GM18507 (cell line): ENCODE measurements at places on chromosomes 12 and 14.

DNA sequence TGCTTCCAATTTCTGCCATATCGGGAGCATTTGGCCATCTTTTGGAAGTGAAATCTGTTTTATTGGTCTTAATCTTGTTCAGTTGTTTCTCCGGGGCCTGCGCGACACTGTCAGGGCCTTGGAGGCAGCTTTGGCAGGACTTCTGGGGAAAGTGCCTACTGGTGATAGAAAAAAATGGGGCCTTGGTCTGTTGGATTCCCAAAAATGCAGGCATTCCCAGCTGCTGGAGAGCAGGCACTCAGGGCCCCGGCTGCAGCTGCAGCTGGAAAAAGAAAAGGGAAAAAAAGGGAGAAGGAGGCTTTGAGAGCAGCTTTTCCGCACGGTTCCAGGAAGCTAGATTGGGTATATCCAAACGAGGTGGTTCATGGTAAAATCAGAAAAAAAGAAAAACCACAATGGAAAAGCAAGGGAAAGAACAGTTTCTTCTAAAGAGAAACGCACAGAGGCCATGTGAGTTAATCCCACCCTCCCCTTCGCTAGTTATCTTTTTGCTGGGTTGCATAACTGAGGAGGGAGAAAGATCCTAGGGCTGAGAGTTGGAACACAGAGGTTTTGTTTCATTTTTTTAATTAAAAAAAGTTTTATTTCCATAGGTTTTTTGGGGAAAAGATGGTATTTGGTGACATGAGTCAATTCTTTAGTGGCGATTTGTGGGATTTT lies 134.7 kb upstream of the RFLNA start:
- DNase-seq: no peak

DNA sequence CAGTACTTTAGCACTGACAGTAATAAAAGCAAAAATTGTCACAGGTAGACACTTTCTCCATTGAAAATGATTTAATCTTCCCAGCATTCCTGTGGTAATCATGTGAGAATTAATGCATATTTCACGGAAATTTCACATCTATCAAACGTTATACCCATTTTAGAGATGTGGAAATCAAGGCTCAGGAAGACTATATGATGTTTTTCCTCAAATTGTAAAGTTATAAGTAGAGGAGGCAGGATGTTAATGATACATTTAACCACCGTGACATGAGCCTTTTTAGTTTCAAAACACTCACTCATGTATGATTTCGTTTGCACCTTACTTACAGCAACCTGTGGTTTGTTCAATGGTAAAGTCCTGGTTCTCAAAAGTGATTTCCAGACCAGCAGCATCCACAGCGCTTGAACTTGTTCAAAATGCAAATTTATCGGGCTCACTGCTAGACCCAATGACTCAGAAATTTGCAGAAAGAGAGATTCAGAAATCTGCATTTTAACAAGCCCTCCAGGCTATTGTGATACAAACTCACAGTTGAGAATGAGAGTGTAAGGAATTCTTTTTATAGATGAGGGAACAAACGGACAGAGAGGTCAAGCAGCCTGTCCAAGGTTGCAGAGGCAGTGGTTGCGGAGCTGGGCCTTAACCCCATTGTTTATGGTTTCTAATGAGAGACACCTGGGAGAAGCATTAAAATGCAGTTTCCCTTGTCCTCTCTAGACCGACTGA lies 654.8 kb upstream of the TBX3 start:
- no peak for DNase-seq

DNA sequence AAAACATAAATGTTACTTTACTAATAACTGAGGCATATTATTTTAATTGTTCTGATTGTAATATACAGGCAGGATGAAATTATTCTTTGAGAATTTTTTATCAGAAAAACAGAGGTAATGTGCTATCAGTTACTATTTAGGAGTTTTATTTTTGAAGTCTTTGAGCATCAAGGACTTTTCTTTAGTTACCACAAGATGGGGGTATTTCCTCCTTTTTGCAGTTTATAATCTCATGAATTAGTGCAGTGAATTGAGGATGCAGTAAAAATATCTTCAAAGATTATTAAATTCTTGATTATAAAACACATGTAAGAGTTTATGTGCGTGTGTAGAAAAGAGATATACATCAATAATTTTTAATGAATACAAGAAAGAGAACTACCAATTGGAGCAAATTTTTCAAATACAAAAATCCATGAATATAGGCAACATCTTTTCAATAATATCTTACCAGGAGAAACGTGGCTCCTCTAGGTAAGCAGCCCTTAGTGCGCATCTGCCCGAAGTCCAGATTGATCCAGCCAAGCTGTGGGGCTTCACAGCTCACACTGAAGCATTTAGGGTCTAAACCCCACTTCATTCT lies 71.6 kb downstream of the ERGIC2 start:
- DNase-seq: no peak

- no peak for DNase-seq
Measured at GRCh38 chr14:35405304-35405996, 901 bp upstream of the NFKBIA start.

GRCh38 chr12:121005346-121005815 lies 10.9 kb downstream of the C12orf43 start:
- no peak for DNase-seq

DNA sequence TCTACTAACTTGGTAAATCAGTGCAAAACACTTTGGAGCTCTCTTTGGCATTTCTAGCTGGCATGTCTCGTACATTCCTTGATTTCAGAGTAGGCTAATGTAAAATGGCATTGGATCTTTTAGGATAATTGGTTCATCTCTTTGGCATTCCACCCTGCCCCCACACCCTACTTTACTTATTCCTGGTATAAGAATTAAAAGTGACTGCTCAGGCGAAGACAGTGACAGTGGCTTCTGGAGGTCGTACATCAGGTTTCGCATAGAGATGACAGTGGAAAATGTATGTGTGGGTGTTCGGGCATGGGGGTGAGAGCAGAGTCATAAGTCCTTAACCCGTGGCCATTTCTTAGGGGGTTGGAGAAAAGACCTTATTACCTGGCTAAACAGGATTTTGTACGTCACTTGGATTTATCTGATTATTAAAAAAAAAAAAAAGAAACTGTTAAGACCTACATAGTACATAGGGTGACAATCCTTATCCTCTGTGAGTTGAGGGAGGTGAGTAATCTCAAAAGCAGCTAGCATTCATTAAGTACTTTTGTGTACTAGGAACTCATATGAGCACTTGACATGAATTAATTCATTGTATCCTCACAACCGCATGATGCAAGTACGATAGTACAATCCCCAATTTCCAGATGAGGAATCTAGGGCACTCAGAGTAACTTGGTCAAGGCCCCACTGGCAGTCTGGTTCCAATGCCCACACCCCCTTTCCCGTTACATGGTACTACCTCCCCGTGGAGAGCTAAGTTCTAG lies 22.4 kb upstream of the KCNK13 start:
- DNase-seq: no peak

DNA sequence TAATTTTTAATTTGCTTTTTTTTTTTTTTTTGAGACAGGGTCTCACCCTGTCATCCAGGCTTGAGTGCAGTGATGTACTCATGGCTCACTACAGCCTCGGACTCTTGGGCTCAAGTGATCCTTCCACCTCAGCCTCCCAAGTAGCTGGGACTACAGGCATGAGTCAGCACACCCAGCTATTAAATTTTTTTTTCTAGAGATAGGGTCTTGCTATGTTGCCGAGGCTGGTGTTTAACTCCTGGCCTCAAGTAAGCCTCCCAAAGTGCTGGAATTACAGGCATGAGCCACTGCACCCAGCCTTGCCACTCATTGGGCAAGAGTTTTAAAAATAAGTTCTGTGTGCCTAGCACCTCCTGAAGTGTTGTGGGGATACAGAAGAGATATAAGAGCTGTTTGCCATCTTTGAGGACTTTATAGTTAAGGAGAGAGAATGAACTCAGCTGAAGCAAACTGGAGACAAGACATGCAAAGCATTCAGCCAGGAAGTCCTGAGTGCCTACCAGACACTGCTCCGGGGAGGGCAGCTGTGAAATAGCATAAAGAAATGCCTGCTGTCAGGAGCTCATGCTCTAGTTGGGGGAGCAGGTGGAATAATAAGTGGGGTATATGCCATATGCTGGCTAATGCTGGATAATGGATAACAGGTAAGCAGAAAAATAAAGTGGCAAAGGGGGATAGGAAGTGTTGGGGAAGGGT lies 15.0 kb upstream of the EMP1 start:
- DNase-seq: no peak

- DNase-seq: no peak
Measured at GRCh38 chr14:62662811-62663455, 382.3 kb downstream of the KCNH5 start.

DNA sequence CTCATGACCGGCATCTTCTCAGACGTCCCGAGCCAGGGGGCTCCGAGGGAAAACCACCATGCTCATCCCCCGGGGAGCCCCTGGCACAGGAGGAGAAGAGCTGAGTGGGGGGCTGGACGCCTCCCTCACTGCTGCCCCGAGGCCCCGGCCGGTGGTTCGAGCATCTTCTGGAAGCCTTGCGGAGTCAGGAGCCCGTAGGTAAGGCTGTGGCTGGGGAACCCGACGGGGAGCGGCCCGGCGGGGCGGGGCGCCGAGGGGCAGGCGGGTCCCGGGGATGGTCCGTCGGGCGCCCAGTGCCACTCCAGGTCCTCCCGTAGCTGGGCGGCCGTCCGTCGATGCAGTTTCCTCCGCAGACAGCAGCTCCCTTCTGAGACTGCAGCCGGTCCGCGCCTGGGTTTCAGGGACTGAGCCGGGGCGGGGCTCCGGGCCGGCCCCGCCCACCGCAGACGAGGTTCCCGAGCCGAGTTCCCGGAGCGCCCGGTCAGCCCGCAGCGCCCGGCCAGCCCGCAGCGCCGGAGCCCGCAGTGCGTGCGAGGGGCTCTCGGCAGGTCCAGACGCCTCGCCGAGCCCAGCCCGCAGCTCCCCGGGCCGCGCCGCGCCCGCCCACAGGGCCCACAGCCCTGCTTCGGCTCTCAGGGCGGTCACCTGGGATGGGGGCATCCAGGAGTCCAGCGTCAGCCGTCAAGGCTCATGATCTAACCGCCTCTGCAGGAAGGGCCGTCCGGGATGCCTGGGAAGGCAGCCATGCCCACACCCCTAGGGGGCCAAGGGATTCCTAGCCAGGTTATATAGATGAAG lies at the start of gene PGF:
Gene PGF (minus strand): TSS at position 369 of the 798 bp plus-strand sequence. CDS start 355 bp downstream, at position 14.
- no peak for DNase-seq

DNA sequence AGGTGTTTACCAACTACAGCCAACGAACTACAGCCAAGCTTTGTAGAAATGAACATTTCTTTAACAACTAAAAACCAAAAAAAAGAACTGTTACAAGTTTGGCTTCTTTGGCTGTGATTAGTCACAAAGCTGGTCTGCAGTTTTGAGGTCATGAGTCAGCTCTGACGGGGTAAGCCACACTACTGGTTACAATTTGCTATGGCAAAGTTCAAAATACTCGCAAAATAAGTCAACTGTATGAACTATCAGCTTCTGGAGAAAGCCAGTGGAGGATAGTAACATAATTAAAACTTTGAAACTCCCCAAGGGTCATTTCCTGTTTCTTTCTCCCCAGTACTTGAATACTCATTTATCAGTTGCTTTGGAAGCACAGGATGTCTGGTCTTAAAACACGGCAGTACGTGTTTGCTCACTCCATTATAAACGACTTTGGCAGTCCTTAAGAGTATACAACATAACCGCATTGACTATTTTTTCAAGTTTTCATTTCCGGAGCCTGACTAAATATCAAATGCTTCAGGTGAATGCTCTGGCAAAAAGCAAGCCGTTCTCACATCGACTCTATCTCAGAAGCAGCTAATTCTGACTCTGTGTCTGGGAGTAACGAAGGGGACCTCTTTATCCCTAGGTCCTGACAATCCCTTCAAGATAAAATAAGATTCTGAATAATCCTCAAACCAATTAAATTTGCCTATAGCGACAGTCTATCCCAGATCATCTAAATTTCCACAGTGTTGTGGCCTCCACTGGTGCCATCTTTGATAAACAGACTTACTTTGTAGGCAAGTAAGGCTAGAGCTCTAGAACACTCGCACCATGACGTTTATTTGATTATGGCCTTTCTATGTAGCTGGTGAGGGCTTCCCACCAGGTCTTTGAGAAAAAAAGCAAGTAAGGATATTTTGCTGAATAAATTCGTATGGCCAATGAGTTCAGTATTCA lies 10.6 kb downstream of the PHLDA1 start:
- DNase-seq: no peak

GRCh38 chr12:4147031-4147481 lies 126.5 kb upstream of the CCND2 start:
- no peak for DNase-seq

GRCh38 chr12:131192951-131193350 lies 239.2 kb downstream of the ADGRD1 start:
- no peak for DNase-seq
